ENCODE measurements at places on chromosomes 4 and X.

DNA sequence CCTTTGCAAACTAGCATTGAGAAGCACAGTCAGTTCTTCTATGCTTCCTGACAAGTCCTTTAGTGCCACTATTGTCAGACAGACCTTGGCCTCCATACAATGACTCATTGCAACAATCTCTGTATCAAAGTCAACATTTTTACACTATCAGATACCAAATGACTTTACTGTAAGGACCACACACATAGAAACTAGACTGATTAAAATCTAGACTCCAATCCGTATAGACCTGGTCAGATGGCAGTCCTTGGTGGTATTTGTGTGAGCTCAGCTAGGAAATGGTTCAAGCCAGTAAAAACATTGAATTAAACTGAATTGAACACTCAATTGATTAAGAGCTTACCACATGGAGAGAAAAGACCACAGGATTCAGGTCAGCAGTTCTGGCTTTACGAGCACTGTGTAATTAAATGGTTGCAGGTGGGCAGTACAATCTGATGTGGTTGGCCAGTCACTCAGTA, 549.8 kb upstream of the LCORL start:
- H3K27me3 ChIP-seq = no peaks in the 10 kb centered on the region
- DNase-seq = no peak
- no peak overlapping the region for H3K27ac ChIP-seq

- H3K27me3 ChIP-seq = no peaks in the 10 kb centered on the region
- no peak for DNase-seq
- H3K4me1 ChIP-seq = no peaks in the 10 kb centered on the region
- no peaks in the 10 kb centered on the region for H3K36me3 ChIP-seq
These were observed at the start of gene SLC4A4 for GRCh38 chr4:71338846-71339593. SLC4A4 (plus strand) TSS chr4:71339020.

DNA sequence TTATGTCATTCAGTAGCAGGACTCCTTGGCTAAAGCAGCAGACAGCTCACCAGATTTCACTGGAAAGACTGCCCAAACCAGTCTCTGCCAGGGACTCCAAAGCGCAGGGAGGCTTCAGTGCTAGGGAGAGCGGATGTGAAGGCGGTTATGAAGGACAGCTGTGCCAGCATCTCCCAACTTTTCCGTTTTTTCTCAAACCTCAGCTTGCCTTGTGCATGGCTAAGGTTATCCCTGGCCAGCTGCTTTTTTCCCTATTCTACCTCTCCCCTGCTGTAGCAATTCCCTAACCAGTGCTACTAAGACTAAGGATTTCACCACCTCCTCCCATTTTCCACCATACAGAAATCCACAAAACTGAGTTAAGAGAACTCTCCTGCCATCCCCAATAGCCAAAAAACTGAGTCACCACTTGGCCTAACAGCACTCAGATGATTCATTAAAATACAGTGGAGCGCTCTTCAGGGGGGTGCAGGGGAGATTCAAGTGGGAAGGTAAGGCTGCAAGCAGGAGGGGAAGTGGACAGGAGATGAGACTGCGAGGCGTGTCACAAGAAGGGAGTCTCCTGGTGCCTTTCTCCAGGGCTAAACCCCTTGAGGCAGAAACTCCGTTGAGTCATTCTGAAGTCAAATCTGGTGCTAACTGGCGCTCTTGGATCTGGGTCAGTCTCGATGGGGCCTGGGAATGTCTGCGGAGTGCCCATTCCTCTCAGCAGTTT, 90.7 kb downstream of the PALLD start:
- no peak overlapping the region for H3K27ac ChIP-seq
- no peak overlapping the region for H3K4me3 ChIP-seq
- no peaks in the 10 kb centered on the region for H3K4me1 ChIP-seq
- no peaks in the 10 kb centered on the region for H3K27me3 ChIP-seq

DNA sequence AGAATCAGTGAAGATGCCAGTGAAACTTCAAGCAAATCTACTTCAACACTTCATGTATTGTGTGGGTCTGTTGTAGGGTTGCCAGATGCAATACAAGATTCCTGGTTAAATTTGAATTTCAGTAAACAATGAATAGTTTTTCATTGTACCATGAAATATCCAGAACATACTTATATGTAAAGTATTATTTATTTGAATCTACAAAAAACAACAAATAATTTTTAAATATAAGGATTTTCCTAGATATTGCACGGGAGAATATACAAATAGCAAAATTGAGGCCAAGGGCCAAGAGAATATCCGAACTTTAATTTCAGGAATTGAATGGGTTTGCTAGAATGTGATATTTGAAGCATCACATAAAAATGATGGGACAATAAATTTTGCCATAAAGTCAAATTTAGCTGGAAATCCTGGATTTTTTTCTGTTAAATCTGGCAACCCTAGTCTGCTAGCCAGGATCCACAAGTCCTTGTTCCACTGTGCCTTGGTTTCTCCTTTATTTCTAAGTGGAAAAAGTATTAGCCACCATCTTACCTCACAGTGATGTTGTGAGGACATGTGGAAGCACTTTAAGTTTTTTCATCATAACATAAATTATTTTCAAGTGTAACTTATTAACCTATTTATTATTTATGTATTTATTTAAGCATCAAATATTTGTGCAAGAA, 2.3 kb downstream of the CXCL8 start:
- no peaks in the 10 kb centered on the region for H3K27me3 ChIP-seq
- H3K27ac ChIP-seq = no peak overlapping the region
- no peak overlapping the region for H3K4me3 ChIP-seq

DNA sequence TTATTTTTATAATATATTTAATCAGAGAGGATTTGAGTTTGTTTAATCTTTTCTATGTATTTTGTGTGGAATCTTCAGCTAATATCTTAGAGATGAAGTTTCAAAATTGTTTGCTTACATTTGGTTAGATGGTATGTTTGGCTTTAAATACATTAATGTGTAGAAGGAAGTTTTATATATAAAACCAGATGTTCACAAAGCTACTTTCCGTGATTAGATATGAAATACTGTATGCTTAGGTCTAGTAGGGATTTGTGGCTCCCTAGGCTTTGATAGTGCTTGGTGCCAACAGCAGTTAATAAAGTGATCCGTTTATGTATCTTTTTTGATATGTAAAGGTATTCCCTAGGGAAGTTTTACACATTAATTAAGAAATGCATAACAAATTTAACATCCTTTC, 223.0 kb downstream of the ARHGAP10 start:
- H3K4me1 ChIP-seq = no peaks in the 10 kb centered on the region
- H3K36me3 ChIP-seq = no peaks in the 10 kb centered on the region
- no peak for DNase-seq
- H3K27me3 ChIP-seq = no peaks in the 10 kb centered on the region

DNA sequence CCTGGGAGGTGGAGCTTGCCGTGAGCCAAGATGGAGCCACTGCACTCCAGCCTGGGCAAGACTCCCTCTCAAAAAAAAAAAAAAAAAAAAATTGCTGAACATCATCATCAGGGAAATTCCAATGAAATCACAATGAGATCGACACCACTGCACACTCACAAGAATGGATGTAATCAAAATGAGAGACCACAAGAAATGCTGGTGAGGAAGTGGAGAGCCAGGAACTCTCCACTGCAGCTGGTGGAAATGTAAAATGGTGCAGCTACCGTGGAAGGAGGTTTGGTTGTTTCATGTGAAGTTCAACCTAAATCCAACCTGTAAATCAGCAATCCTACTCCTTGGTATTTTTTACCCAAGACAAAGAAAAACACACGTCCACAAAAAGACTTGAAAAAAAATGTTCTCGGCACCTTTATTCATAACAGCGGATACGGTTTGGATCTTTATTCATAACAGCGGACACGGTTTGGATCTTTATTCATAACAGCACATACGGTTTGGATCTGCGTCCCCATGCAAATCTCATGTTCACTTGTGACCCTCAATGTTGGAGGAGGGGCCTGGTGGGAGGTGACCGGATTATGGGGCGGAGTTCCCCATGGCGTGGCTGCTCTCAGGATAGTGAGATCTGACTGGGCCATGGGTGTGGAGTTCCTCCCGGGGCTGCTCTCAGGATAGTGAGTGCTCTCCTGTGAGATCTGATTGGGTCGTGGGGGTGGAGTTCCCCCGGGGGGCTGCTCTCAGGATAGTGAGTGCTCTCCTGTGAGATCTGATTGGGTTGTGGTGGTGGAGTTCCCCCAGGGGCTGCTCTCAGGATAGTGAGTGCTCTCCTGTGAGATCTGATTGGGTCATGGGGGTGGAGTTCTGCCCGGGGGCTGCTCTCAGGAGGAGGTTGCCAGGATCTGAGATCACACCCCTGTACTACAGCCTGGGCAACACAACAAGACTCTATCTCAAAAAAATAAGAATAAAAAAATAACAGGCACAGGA, 7.7 kb downstream of the GAK start:
- no peak for DNase-seq
- no peak overlapping the region for H3K27ac ChIP-seq
- no peak overlapping the region for H3K4me3 ChIP-seq
- H3K27me3 ChIP-seq = no peaks in the 10 kb centered on the region

- no peaks in the 10 kb centered on the region for H3K27me3 ChIP-seq
- no peaks in the 10 kb centered on the region for H3K4me1 ChIP-seq
These were observed 365.5 kb downstream of the RAB28 start for GRCh38 chr4:13118633-13119032.

GRCh38 chr4:168218645-168219044, 99.9 kb downstream of the DDX60 start:
- no peak overlapping the region for H3K4me3 ChIP-seq
- peaks cover 27% of the 10 kb centered on the region for H3K36me3 ChIP-seq
- H3K4me1 ChIP-seq = no peaks in the 10 kb centered on the region
- H3K27ac ChIP-seq = no peak overlapping the region
- DNase-seq = no peak
- H3K27me3 ChIP-seq = no peaks in the 10 kb centered on the region

DNA sequence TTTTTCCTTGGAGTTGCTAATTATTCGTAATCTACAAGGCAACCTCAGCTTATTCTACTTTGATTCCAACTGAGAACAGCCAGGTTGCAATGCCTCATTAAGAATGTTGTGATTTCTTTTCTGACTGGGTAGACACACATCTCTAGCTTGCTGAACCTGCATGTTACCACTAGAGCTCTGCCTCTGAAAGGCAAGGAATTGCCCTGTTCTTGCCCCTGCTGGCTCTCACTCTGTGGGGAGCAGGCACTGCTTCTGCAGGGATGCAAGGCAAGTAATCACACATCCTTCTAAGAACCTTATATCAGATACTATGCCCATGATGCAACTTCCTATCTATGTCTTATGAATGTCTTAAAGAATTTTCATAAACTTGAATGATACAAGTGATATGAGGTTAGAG, 503.2 kb downstream of the PACRGL start:
- H3K27ac ChIP-seq = no peak overlapping the region
- H3K4me1 ChIP-seq = no peaks in the 10 kb centered on the region
- no peak for DNase-seq
- no peaks in the 10 kb centered on the region for H3K36me3 ChIP-seq
- H3K27me3 ChIP-seq = no peaks in the 10 kb centered on the region
- no peak overlapping the region for H3K4me3 ChIP-seq
